ENCODE measurements at places on chromosomes 1 and 21.

- no peak for DNase-seq
Observed at GRCh38 chr1:11559591-11559970, 80.6 kb downstream of the DISP3 start.

- DNase-seq, result no peak
Observed at GRCh38 chr1:26127235-26128163, 15.9 kb downstream of the PDIK1L start.

DNA sequence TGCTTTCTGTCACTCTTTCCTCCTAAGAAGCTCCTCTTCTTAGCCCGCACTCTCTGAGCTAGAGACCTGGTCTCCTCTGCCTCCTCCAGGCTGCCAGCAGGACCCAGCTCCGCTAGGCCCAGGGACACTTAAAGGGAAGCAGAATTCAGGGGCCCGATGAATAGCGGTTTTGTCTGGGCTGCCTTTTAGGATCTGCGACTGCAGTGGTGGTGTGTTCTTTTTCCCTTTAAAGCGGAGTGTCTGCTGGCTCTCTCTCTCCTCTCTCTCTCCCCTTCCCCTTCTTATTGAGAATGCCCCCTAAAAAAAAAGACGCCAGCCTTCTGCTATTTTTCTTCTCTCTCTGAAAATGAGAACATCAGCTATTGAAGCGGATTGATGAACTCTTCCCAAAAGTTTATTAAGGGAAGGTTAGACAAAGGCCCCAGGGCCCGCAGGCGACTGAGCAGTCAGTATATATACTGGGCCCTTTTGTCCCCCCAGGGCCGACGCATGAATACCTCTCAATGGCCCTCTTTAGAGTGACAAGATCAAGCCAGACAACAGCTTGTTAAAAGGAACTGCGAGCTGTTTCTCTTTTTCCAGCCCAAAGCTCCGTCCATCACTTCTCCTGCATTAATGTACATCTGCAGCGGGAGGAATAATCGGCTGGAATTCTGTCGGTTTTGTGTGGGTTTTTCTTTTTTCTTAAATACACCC, 27.0 kb downstream of the PAX7 start:
- DNase-seq, result no peak

GRCh38 chr21:27582948-27583430, 616.1 kb upstream of the ADAMTS5 start:
- no peak for DNase-seq

- no peak for DNase-seq
Observed at GRCh38 chr1:70061231-70061630, 144.1 kb downstream of the LRRC40 start.

GRCh38 chr1:23704834-23705495, 13.4 kb downstream of the RPL11 start:
- DNase-seq, result no peak

Data from CD4-positive, alpha-beta T cell treated with Interleukin-15 for 1 hour (primary cell).